ENCODE measurements at places on chromosomes 3 and 15.
A peak's percentile ranks its signal among the peaks of the same experiment; 100 is the strongest.

DNA sequence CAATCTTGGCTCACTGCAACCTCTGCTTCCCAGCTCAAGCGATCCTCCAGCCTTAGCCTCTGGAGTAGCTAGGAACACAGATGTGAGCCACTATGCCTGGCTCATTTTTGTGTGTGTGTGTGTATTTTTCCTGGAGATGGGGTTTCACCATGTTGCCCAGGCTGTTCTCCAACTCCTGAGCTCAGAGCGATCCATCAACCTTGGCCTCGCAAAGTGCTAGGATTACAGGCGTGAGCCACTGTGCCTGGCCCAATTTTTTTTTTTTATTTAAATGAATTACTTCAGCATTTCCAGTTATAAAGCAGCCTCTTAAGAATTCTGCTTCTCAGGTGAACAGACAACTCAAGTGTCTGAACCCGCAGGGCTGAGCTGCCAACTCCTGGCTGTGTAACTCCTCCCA, 20.1 kb upstream of the ST3GAL6 start:
- no peak for DNase-seq

- DNase-seq, result no peak
Measured at GRCh38 chr15:59364248-59364647, 8.4 kb downstream of the MYO1E start.

GRCh38 chr3:120528163-120528562, 68.0 kb upstream of the NDUFB4 start:
- no peak for DNase-seq

- no peak for DNase-seq
Measured at GRCh38 chr15:40843885-40844695, at the start of gene SPINT1. TSS of gene SPINT1 (plus strand) at chr15:40844048. CDS start at chr15:40844555, 507 bp downstream.

DNA sequence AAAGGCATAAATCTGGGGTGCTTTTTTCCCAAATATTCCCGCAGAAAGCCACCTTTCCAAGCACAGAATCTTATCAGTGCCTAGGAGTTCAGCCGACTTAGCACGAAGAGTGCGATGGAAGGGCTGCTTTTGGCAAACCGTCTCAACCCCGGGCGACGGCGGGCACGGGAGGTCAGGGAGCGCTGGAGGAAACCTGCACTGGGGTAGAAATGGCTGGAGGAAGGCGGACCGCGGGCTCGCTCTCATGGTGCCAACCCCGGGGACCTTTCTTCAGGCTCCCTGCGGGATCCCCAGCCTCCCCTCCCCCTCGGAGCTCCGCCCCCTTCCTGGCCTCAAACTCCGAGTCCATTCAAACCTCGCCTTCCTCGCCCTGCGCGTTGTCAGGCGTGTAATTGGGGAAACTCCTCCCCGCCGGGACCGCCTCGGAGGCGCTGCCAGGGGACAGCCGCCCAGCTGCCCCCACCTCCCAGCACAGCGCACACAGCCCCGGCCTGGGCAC, at the start of gene GABRG3:
Gene GABRG3 (plus strand): TSS at position 470 of the 499 bp plus-strand sequence.
- no peak for DNase-seq

DNA sequence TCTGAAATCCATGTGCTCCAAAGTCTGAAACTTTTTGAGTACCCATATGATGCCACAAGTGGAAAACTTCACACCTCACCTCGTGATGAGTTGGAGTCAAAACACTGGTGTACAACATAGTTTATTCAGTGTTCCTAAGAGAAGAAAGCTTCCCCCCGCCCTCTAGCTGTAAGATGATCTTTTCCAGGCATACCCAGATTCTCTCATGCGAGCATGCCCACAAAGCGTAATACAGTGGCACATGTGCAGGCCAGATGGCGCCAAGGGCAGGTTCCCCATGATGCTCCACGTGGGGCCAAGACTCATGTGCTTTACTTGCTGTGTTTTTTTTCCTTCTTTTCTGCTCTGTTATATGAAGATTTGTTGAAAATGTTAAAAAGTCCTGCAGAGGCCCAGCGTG, 104.9 kb upstream of the LRRFIP2 start:
- DNase-seq, result peak; percentile 22

DNA sequence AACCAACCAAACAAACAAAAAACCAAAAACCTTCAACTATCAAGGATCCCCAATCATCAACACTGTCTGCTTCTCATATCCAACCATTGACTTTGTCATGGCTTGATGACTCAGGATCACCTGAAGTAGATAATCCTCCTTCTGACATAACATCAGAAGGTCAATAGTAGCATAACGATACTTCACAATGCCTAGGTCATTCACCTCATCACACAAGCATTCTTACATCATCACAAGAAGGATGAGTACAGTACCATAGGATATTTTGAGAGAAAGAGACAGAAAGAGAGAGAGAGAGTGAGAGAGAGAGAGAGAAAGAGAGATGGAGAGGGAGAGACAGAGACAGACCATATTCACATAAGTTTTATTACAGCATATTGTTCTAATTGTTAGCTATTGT, 42.1 kb downstream of the SPATA16 start:
- no peak for DNase-seq

GRCh38 chr3:9710174-9710739, 6.6 kb downstream of the CPNE9 start:
- no peak for DNase-seq

- no peak for DNase-seq
Measured at GRCh38 chr15:43168192-43169107, 16.8 kb upstream of the CCNDBP1 start.

DNA sequence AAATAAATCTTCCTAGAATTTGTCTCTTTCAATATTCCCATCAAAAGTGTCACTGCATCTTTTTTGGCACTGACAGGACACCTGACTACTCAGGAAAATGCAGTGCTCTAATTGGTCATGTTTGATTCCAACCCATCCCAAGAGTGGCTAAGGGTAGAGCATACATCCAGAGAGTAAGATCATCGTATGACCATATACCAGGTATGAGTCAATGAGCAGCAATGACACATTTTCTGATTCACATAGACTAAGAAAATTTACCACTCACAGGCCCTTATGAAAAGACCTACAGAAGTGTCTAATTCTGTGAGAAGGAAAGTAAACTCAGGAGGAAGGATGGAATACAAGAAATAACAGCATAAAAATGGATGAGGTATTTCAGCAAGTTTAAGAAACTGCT, 434.2 kb downstream of the ZIC1 start:
- no peak for DNase-seq

- DNase-seq, result no peak
Measured at GRCh38 chr3:18774319-18775088, 349.4 kb upstream of the SATB1 start.

GRCh38 chr15:56124391-56124790, 119.3 kb downstream of the RFX7 start:
- DNase-seq, result no peak

DNA sequence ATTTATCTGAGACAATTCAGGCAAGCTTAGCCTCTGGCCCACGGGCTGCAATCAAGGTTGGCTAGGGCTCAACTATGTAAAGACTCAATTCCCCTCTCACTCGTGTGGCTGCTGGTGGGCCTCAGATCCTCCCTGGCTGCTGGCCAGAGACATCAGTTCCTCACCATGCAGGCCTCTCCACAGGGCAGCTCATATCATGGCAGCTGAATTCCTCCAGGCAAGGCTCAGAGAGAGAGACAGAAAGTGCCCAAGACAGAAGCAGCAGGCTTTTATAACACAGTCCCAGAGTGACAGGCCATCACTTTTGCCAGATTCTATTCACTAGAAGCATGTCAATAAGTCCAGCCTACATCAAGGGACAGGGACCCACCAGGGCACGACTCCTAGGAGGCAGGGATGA, 63.2 kb downstream of the XXYLT1 start:
- no peak for DNase-seq

GRCh38 chr3:126081618-126082361, 2.1 kb downstream of the SLC41A3 start:
- DNase-seq, result no peak

- DNase-seq, result no peak
Measured at GRCh38 chr3:194606941-194607340, 26.3 kb downstream of the TMEM44 start.

DNA sequence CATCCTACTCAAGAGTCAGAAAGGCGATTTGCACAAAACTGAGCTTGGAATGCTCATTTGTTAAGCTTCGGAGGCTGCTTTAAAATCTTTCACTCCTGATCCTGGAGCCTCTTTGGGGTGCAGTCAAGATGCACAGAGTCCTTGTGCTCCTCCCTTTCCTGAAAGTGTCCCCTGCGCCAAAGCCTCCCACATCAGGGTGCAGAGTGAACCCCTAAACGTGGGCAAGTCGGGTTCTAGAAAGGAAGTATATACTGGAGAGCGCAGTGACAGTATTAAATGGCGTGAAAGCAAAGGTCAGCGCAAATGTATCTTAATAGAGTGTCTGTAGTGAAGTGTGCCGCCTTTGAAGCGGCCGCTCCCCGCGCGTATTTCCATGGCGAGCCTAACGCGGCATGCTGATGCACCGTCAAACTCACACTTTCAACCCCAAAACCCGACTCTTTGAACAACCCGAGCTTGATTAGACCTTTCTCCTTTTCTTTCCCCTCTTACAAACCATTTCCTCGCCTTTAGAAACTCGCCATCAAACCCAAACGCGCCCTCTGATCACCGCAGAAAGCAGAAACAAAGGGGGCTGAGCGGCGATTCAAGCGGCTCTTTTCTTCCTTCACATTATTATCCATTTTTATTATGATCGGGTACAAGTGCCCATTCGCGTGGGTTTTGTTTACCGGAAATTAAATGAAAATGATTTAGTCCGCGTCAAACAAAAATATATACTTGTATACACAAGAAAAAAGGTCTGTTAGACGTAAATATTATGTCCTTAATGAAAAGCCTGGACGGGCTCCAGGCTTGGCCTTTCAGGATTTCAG, 18.3 kb downstream of the ZIC4 start:
- DNase-seq, result no peak

DNA sequence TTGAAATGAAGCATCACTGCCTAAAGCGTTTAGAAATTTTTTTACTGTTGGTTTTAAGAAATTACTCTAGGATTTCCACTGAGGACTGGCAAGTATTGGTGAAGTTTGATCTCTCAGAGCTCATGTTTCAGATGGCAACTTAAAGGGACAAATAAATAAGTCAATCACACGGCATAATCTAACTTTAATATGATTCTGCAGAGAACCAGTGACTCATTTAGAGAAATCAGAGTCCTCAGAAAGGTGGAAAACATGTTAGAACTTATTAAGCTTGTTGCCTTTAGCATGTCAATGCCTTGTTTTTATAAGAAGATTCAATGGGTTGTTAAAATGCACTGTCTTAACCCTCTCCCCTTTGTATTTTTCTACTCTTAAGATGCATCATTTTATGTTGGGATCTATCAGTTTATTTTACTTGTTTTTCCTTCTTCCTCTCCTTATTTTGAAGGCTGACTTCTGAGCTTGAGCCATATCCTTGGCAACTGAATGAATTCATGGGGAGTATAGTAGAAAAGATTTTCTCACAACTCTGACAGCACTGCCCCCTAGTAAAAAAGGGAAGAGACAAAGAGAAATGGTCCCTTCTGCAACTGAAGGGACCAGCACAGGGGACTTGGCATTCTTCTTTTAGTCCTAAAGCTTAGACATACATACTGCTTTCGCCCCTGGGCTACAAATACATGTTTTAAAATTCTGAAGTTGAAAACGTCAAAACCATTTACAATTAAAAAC, 431.2 kb downstream of the LPP start:
- DNase-seq, result peak; percentile 18
